ENCODE measurements at places on chromosomes 5 and 9.
A peak's percentile ranks its signal among the peaks of the same experiment; 100 is the strongest.

- DNase-seq = no peak
Observed at GRCh38 chr9:16575142-16575985, 295.1 kb downstream of the BNC2 start.

DNA sequence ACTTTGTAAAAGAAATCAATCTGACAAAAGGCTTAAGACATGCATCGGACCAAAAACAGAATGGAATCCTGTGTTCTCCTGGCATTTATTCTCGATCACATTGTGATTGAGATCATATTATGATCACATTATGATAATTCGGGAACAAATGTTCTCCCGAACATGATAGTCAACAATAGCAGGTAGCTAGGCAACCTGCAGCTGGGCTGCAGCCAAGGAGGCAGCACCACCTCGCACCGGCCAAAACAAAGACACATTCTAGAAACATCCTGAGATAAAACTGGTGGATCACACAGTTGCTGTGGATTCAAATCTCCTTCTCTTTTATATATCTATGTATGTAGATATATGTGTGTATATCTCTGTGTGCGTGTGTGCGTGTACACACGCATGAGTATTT lies 480.6 kb upstream of the CYLC2 start:
- no peak for DNase-seq

DNA sequence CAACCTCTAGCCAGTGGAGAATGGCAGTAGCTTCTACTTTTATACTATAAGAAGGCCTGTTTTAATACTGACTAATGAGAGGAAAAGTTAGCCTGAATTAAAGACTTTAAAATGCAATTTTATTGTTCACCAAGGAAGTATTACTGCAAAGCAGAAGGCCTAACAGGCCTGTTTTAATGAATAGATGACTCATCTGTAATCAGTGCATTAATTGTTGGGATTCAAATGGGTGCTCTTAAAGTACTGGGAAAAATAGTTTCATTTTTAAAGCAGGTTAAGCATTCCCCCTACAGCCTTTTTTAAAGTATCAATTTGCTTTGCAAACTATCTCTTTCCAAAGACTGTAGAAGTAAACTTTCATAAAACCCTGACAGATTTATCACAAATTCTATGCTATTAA lies 147.7 kb downstream of the SIL1 start:
- no peak for DNase-seq

DNA sequence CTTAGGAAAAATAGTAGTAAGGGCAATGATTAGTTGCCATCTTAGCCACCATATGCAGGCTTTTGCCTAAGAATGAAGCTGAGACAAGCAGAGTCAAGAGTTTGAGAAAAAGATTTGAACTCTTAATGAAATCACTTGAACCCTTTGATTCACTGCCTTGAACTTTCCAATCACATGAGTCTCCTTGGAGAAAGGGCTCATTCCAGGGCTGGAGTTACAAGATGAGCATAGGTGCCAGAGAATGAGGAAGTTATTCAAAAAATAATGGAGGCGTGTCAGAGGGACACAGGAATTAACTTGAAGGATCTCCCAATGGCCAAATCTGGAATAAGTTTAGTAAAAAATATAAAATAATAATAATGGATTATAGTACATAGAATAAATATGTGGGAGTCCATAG lies 35.3 kb downstream of the MAT2B start:
- no peak for DNase-seq

DNA sequence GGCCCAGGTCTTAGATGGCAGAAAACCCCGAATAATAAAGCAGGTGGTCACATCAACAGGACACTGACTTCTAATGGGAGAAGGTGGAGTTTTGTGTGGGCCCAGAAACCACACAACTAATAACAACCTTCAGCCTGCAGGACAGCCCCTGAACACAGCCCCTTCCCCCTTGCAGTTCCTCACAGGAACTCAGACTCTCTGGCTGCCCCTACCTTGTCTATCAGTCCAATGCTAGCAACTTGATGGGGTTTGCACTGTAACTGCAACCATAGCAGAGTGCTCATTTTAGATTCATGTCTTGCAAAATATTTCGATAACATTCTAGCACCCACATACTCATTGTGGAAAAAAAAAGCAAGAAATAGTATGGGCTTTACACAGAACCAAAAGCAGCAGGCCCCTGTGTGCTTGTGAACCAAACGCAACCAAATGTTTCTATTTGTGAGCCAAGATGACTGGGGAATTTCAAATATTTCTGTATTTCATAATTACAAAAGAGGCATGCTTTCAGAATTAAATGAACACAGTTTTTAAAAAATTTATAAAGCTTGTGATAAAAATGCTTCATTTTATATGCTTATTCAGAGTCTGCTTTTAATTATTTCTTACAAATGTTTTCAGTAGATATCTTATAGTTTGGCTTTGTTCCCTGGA lies 62.7 kb upstream of the PDE4D start:
- DNase-seq = no peak

- DNase-seq = no peak
Observed at GRCh38 chr5:93575461-93576414, 5.3 kb downstream of the NR2F1-AS1 start.

GRCh38 chr9:123500336-123500735 lies 144.3 kb downstream of the CRB2 start:
- no peak for DNase-seq

GRCh38 chr5:88251048-88251711 lies 17.5 kb downstream of the TMEM161B start:
- peak; percentile 44 for DNase-seq

- no peak for DNase-seq
Observed at GRCh38 chr5:7784683-7785380, 66.1 kb downstream of the CFAP90 start.

DNA sequence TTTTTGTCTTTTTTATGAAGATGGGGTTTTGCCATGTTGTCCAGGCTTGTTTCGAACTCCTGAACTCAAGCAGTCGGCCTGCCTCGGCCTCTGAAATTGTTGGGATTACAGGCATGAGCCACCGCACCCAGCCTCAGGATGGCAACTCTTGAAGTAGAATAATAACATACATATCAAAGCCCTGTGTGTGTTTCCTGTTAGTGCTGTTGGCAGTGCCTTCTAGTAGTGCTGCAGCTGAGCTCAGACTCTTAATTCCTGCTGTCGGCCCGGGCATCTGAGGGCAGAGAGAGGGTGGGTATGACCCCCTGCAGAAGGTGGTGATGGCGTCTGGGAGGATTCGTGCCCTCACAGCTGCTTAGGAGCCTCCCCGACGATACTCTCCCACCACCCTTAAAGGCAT lies 227.2 kb downstream of the PDZD2 start:
- DNase-seq = no peak

DNA sequence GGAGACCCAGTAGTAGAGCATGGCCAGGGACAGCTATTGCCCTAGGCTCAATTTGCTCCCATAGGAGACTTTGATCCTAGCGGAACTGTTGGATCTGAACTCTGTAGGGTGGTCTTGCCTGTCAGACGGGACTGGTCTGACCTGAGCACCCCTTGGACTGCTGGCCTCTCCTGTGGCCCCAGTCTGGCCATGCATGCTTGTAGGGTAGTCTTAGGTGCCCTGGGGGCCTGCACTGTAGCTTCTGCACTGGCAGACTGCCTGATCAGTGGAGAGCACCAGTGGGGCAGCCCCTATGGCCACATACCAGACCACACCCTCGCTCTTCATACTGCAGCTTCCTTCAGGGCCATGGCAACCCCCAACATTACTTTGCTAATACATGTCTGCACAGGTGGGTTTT lies 396.1 kb upstream of the GRAMD2B start:
- no peak for DNase-seq

GRCh38 chr5:180173875-180174586 lies 35.0 kb downstream of the RASGEF1C start:
- no peak for DNase-seq

DNA sequence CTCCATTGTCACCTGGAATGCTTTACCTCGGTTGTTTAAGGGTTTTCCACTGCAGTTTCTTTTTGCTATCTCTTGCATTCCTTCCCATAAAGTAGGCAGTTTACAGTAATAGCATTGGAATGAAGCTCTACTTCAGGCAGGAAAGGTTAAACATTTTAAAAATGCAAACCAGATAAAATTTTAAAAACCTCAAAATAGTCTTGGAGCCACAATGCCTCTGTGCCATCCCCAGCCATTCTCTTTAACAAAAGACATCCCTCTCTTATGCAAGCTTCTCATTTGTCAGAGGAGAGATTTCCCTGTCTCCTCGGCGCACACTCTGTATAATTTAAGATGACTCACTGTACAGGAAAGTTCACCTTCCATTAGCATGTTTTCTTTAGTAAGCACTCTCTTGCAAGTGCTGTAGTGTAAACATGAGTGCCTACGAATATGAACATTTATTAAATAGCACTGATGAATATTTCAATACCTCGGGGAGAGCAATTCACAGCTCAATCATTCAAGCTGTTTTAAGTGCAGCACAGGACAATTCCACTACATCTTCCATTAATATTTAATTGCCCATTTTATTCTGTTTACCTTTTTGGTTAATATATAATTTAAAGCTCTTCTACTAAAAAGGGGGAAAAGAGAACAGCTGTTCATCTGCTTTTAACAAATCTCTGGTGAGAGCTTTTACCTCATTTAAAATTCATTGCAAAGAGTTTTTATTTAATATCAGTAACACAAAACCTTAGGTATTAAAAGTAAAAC lies 343.6 kb downstream of the SPATA31D1 start:
- no peak for DNase-seq

- peak; percentile 6 for DNase-seq
Observed at GRCh38 chr5:77893225-77893860, 117.2 kb upstream of the TBCA start.

DNA sequence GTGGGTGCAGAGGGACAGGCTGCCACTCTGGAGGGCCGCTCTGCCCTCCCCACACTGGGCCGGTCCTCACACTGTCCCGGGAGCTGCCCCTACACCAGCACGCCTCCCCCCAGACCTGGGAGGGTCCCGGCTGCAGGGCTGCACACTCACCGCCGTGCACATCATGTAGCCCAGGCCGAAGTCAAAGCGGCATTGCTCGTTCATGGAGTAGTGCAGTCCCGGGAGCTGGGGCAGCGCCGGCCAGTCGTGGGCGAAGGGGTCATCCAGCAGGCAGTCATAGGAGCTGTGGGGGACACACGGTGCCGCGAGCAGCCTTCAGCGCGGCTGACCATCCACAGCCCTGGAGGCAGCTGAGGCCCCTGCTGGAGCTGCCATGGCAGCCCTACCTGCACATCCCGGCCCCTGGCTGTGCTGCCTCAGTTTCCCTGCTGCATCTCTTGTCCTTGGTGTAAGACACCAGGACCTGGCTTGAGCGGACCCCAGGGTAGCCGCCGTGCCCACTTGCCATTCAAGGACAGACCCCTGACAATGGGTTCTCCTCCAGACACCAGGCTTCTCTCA lies 93.2 kb downstream of the ZNF354C start:
- no peak for DNase-seq

- no peak for DNase-seq
Observed at GRCh38 chr5:73612799-73613198, 13.2 kb upstream of the ARHGEF28 start.

GRCh38 chr5:7425830-7426229 lies 29.9 kb downstream of the ADCY2 start:
- no peak for DNase-seq

- DNase-seq = peak; percentile 82
Observed at GRCh38 chr9:127927201-127927987, 3.2 kb downstream of the PIP5KL1 start.

DNA sequence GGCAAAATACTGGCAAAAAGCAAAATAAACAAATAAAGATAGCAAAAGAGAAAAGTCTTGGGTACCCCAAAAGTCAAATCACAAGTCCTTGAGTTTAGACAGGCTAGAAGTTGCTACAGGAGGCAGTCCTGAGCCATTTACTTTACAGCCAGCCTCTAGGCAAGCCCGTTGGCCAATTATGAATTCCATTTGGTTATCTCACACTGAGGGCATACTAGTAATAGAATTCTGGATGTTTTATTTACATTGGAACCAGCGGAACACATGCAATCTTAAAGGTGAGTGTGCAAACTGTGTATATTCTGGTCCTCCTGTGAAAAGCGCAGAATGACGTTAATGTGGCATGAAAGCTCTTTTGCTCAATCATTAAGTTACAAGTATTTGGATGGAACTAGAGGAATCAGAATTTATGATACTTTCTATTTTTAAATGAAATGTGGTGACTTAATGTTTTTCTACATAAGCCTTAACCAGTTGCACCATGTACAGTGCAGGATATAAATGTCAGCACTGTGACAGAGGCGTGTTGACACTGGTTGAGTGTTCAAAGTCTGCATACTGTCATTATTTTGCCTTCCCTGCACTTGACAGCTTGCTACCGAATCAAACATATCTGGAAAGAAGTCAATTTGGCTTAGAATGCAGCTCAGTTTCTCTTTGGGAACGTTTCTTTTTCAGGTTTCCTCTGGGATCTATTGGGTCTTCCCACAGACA lies 7.9 kb downstream of the GDNF start:
- no peak for DNase-seq

DNA sequence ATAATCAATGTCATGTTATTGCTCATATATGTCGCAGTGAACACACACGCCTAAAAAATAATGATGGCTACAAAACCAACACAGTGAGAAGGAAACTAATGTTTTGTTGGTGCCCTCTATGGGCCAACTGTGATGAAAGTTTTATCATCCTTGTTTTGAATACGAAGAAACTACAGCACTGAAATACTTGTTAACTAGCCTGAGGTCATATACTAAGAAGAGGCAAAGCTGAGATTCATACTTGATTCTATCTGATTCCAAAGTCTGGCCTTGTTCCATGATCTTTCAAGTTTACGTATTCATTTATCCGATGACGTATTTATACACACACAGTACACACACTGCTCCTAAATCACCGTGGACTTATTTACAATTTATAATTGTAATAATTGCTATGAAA lies 16.1 kb upstream of the DRD1 start:
- no peak for DNase-seq

DNA sequence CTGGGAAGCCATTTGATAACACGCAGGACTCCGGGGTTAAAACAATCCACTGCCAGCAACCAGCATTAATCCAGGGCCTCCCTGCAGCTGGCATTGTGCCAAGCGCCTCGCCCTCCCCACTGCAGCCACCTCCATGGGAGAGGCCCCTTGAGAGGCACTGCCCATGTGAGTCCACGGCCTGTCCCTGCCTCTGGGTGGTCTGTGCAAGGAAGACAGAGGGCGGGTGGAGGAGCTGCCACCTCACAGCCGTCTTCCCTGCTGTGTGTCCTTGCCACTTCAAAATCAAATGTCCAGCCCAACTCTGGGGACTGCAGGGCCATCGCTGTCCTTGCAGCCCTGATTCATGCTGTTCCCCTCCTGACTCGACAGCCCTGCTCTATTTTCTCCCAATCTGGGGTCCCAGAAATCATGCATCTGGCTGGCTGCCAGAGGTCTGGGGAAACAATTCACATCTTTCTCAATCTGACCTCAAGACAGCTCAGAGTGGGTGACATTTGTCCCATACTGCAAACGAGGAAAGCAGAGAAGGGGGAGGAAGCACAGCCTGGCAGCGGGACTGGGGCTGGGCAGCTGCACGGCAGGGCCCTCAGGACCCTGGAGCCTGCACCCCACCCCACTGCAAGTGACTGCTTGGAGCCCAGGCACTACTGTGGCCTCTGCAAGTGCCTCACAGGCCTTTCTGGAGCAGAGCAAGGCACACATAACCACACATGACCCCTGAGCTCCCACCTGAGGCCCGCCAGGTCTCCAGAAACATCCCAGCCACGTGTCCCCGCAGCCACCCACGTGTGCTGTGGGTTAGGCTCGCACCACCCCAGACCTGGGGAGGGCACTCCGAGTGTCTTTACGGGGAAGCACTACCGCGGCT lies 15.7 kb downstream of the BRD3OS start:
- no peak for DNase-seq

Data from stimulated activated CD4-positive, alpha-beta T cell treated with anti-CD3 and anti-CD28 coated beads, Interleukin-15, amount 100 ng/mL, for 24 hours (primary cell).